Caco-2 (cell line): ENCODE measurements at places on chromosomes 2 and 18.

GRCh38 chr18:8705961-8706790, 820 bp downstream of the MTCL1 start:
- DNase-seq: peak; percentile 33

DNA sequence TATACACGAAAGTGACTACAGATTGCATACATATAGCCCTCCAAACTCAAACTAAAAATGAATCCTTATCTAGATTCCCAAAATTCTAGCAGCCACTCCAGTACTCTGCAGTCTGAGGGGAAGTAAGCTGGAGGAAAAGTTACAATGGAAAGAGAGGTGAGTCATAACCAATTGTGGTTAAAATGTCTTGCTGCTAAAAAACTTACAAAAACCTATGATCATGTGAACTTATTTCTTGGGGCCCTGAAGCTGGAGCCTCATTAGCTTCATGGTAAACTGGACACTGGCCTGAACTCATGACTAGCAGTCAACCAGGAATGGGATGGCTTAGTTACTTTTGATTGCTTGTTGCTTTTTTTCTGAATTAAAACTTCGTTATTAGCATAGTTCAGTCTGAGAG, 175.9 kb downstream of the SLC4A3 start:
- DNase-seq: no peak

- DNase-seq: no peak
Measured at GRCh38 chr18:36355511-36355910, 58.0 kb downstream of the FHOD3 start.

- no peak for DNase-seq
Measured at GRCh38 chr2:62920070-62920469, 130.6 kb upstream of the OTX1 start.

GRCh38 chr2:3132466-3132865, 245.2 kb downstream of the EIPR1 start:
- DNase-seq: no peak

GRCh38 chr2:120344214-120344975, 1.5 kb upstream of the INHBB start:
- peak; percentile 81 for DNase-seq

- no peak for DNase-seq
Measured at GRCh38 chr2:8583400-8584173, 98.3 kb upstream of the ID2 start.
